ENCODE measurements at places on chromosomes 16 and 17.

GRCh38 chr17:41705271-41705991 is 6.7 kb upstream of the GAST start:
- DNase-seq: no peak

- DNase-seq: no peak
Observed at GRCh38 chr16:88552815-88553214, 17.4 kb upstream of the ZC3H18 start.

DNA sequence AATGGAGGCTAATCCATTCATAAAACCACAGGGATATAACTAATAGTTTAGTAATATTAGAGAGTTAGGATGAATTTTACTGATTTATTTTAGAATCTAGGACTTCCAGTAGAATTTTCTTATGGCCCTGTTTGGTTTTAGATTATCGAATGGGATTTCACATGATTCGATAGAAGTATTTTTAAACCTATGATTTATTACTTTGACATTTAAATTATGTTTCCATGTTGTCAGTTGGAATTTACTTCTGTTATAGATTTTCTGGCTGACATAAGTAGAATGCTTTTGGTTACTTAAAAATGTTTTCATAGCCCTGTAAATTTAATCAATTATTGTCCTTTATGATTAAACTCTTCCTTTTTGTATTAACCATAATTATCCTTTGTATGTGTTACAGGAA is 158.8 kb downstream of the CHD9 start:
- DNase-seq: no peak

DNA sequence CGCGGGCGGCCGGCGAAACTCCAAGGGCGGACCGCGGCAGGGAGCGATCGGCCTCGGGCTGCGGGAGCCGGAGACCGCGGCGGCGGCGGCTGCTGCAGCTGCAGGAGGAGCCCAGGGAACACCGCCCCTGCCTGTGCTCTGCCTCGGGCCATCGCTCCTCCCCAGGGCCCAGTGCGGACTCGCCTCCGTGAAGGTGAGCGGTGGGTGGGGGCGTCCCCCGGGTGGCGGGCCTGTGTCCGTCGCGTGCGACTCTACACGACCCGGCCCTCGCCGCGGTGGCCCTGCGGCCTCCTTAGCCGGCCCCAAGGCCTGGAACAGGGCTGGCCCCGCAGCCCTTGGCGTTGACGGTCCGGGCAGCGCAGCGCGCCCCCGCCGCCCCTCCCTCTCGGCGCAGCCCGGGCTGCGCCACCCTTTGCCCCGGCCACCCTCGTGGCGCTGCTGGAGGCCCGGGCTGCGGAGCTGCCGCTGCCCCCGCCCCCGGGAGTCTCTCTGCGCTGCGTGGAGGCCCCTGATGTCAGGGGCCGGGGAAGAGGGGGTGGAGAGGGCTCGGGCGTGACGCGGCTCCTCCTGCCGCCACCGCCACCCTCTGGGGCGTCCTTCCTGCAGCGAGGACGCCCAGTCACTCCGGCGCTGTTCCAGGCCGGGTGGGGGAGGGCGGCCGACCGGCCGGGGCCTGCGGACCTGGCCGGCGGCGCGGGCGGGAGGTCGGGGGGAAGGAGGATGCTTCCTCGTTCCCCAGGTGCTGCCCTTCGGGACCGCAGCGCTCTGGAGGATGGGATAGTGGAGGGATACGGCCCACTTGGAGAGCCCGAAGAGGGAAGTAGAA is 485 bp downstream of the DYNLL2 start:
- DNase-seq: peak; percentile 32

- no peak for DNase-seq
Observed at GRCh38 chr16:85452364-85453193, 160.5 kb upstream of the GSE1 start.

DNA sequence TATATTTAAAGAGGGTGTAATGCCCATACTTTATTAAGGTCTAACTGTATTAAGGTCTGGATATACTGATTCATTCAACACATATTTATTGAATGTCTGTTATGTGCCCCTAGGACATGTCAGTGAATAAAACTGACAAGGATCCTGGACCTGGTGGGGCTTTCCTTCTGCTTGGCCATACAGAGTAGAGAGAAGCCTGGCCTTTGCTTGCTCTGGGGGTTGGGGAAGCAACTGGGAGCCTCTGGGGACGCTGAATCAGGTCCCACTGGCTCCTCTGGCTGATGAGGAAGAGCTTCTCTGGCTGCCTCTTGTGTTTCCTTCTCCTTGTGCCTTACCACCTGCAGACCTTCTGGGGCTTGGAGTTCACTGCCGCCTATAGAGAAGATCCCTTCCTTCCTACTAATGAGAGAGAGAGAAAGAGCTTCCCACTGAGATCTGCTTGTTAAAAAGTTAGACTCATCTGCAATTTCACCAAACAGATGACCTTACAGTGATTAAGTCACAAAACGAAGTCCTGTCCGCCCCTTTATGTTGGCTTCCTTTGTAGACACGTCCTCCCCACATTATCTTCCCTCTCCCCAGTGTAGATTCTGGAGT is 49.7 kb downstream of the MSI2 start:
- no peak for DNase-seq

DNA sequence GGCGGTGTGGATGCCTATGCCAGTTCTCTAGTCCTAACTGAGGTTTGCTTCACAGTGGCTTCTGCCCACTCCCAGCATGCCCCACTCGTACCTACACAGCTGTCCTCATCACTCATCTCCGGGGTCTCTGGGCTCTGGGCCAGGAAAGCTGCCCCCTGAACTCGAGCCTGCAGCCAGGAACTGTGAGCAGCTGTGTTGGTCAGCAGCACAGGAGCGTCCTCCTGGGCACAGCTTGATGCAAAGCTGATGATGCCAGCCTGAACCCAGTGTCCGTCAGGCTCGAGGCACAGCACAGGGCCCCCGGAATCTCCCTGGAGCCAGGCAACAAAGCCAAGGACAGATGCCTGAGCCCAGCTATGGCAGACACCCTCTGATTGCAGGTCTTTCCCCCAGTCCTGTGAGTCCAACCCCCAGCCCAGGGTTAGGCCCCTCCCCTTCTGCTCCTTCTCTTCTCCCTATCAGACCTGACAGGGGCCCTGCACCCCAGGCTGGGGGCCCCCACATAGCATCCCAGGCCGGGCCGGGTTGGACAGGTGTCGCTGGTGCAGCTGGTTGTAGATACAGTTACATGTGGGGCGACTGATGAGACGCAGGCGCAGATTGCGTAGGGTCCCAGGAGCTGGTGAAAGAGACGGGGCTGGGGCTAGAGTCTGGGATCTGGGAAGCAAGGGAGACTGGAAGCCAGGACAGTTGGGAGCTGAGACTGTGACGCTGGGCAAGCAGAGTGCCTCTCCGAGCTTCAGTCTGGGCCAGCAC is 2.7 kb downstream of the PRSS53 start:
- DNase-seq: no peak

- no peak for DNase-seq
Observed at GRCh38 chr16:58098207-58099096, 30.7 kb downstream of the CFAP20 start.

GRCh38 chr17:7845359-7846062 is 9.4 kb upstream of the TMEM88 start:
- DNase-seq: no peak
